Stimulated activated CD4-positive, alpha-beta T cell treated with anti-CD3 and anti-CD28 coated beads, Interleukin-12 subunit alpha, Interleukin-12 subunit beta, amount 100 ng/mL, for 24 hours (primary cell): ENCODE measurements at places on chromosomes 2 and 18.

DNA sequence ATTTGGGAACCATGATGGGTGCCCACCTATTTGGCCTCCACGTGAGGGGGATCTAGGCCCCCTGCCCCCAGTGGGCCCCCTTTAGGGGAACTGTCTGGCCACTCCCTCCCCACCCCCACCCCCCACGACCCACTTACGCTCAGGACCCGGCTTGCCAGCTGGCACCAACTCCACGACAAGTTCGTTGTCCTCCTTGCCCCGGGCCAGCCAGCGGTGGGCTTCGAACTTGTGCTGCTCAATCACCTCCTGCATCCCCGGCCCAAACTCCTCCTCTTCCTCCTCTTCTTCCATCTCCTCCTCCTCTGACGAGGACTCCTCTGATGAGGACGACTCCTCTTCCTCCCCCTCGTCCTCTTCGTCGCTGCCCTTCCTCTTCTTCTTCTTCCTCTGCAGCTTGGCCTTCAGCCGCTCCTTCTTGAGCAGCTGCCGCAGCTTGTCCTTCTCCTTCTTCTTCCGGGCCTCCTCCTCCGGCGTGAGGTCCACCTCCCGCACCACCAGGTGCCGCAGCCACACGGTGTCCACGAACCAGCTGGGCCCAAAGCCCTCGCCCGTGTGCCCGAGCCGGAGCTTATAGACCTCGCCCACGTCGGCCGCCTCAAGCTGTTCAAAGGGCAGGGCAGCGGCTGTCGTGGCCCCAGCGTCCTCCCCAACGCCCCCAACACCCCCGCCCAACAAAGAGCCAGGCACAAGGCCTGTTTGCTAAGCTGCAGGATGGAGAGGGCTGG is 96.9 kb downstream of the LOXHD1 start:
- no peak for DNase-seq

DNA sequence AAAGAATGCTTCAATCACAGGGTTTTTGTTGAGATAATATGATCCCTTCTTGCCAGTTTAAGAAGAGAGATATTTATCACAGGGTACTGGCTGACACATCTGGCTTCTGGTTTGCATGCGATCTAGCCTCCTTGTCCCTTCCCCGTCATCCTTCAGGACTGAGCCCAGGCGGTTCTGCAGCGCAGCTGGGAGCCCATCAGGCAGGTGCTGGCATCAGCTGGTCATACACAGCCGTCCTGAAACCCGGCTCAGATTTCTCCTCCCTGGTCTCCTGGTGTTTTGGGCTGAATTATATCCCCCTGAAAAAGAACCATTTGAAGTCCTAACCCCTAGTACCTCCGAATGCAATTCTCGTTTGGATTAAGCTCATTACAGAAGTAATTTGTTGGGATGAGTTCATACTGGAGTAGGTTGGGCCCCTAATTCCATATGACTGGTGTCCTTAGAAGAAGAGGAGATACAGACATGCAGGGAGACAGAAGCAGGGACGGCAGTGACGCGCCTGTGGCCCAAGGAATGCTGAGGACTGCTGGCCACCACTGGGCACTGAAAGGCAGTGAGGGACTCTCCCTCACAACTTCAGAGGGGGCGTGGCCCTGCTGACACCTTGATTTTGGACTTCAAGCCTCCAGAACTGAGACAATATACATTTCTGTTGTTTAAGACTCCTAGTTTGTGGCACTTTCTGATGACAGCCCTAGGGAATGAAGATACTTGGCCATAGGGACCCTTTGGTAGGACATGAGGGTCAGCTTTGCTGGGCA is 83.9 kb upstream of the ODC1 start:
- no peak for DNase-seq

DNA sequence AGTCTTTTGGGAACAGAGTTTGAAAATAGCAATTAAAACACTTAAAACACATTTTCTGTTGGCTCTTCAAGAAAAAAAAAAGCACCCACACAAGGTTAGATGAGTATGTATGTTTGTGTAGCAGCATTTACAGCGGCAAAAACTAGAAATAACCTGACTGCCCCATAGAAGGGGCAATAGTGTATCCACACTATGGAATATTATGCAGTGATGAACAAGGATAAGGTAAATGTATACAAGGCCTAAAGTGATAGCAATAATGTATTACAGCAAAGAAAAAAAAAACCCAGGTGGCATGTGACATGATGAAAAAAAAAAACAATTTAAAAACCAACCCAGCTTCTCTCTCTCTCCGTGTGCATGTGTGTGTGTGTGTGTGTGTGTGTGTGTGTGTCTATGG is 34.8 kb downstream of the POLR1A start:
- DNase-seq, result no peak

GRCh38 chr2:201116959-201117734 is 1.2 kb downstream of the CFLAR start:
- DNase-seq, result no peak

GRCh38 chr2:69741575-69742321 is at the start of gene ANXA4:
Gene ANXA4, plus strand, starts transcription at chr2:69742134. Its CDS starts 39,432 bp downstream, at chr2:69781566.
- DNase-seq, result peak; percentile 44

- no peak for DNase-seq
Measured at GRCh38 chr2:184596819-184597411, 1.4 kb upstream of the ZNF804A start.

GRCh38 chr2:55033076-55033742 is 17.0 kb downstream of the RTN4 start:
- no peak for DNase-seq

DNA sequence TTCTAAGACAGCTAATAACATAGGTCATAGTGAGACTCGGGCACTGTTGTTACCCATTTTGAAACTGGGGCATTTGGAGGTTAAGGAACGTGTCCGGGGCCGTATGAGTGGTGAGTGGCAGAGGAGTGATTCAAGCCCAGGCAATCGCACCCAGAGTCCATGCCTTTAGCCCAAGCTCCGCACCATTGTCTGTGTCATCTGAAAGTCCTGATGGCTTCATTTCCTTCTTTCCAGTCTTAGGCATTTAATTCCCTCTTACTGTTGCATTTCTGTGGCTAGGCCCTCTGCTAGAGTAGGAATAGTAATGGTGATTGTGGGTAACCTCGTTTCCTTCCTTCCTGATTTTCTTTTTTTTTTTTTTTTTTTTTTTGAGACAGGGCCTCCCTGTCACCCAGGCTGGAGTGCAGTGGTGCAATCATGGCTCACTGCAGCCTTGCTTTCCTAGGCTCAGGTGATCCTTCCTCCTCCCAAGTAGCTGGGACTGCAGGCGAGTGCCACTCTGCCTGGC is 49.8 kb upstream of the ASB1 start:
- no peak for DNase-seq

DNA sequence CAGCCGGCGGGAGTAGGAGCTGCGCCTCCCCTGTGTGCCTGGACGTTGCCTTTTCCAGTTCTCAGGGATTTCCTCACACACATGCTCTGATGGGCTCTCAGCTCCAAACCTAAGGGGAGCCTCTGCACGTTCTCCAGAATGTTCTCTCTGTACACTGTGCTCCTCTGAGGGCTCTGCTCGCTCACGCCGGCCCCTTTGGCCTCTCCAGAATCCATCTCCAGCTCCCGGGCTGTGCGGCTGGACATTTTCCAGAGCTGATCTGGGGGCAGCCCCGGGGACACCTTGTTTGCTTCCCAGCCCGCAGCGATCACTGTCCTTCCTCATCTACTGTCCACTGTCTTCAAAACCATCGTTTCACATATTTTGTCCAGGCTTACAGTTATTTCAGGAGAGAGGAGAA is 245.4 kb upstream of the HDAC4 start:
- no peak for DNase-seq

DNA sequence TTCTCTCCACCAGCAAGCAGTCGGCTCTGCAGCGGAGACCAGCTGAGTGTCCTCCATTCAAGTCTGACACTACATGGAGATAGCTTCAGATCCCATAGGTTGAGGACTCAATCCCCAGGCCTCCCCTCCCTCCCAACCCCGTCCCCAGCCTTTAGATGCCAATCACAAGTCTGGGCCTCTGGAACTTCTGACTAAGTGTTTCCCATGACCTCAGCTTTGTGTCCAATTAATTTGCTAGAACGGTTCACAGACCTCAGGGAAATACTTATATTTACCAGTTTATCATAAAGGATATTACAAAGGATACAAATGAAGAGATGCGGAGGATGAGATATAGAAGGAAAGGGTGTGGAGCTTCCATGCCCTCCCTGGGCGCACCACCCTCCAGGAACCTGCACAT is 77.4 kb downstream of the MERTK start:
- DNase-seq, result no peak

- DNase-seq, result no peak
Measured at GRCh38 chr2:211823886-211824479, 714.6 kb downstream of the ERBB4 start.
